ENCODE measurements at places on chromosomes 12 and 14.

GRCh38 chr12:89947437-89948270 is 239.0 kb upstream of the ATP2B1 start:
- DNase-seq: peak; percentile 78

- DNase-seq: no peak
Measured at GRCh38 chr12:29278673-29279420, 102.1 kb downstream of the ERGIC2 start.

DNA sequence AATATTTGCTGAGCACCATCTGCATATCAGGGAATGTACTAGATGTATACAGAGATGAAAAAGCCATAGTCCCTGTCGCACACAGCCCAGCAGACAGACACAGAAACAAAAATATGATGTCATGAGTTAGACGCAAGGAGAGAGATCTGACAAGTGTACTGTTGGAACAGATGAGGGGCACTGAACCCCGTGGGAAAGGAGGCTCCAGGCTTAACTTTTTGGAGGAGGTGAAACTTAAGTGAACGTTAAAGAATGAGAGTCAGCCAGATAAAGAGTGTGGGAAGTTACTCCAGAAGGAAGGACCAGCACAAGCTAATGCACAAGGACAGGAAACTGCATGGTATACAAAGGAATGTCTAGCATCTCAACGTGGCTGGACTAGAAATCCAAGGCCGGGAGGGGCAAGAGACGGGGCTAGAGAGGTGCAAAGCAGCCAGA is 2.5 kb upstream of the ACTN1 start:
- DNase-seq: peak; percentile 82

GRCh38 chr12:11568155-11568761 is 81.2 kb upstream of the ETV6 start:
- DNase-seq: no peak

- peak; percentile 68 for DNase-seq
Measured at GRCh38 chr14:70096866-70097265, 91.9 kb downstream of the SLC8A3 start.

DNA sequence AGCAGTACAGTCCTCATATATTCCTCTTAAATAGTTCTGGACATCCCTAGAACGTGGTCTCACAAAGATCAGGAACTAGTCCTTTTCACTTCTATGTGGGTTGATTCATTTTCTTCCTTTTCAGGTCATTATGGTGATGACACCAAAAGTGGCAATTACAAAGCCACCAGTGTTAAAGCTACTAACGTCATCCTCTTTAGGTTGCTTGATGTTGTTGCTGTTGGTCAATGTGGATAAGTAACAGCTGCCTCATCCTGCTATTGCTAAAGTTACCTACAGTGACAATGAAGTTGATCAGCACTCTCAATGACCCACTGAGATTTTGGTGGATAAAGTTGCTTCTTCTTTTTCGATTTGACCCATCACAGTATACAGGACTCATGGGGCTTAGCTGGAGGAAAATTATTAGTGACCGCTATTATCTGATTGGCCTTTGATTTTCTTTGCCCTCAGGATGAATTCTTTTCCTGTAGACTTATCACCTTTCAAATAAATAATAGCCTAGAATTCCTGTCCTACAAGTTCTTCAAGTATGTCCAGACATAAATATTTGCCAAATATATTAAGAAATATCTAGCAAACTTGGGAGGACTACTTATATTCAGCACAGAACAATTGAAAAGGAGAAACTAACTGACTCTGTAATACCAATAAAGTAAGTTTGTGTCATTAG is 54.0 kb upstream of the ATP2B1 start:
- DNase-seq: no peak

- DNase-seq: no peak
Measured at GRCh38 chr12:91033251-91033650, 24.6 kb downstream of the KERA start.

All from islet precursor cell (in vitro differentiated cells).